ENCODE measurements at places on chromosomes 12 and 14.

DNA sequence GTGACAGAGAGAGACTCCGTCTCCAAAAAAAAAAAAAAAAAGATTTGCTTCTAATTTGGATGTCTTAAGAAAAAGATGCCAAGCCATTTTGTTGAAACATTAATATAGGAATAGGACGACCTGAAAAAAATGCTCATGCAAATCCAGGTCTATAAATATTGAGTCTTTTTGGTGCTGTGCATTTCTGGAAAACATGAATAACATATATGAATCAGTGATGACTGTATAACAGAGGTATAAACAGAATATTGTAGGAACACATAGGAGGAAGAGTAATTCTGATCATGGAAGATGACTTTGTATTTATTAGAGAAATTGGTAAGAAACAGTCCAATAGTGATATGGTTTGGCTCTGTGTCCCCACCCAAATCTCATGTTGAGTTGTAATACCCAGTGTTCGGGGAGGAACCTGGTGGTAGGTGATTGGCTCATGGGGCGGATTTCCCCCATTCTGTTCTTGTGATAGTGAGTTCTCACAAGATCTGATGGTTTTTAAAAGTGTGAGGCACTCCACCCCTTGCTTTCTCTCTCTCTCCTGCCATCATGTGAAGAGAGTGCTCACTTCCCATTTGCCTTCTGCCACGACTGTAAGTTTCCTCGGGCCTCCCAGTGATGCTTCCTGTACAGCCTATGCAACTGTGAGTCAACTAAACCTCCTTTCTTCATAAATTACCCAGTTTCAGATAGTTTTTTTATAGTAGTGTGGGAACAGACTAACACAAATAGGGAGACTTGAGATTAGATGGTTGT is 3.0 kb upstream of the SRSF5 start:
- no peak for DNase-seq

- DNase-seq: no peak
These were observed 8.6 kb downstream of the PDE3A start for GRCh38 chr12:20376984-20377383.

DNA sequence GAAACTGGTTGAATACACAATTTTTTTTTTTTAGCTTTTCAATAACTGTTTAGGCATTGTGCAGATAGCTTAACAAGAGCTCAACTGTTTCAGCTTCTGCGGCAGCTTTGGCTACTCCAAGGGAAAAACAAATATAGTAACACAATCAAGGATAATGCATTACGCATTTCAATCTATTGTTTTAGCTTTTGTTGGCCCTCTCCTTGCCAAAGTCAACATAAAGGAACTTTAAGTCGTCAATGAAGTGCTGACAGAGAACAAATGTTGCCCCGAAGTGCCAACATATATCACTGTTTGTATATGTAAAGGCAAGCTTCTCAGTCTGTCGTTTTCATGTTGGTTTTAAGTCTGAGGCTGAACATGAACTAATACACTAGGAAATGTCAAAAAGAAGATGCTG is 1087.4 kb upstream of the FLRT2 start:
- DNase-seq: no peak

GRCh38 chr12:128612150-128612850 is 211.5 kb downstream of the SLC15A4 start:
- DNase-seq: no peak

- DNase-seq: no peak
These were observed 3.4 kb downstream of the AQP5 start for GRCh38 chr12:49964849-49965624.

- no peak for DNase-seq
These were observed 29.0 kb upstream of the AMN start for GRCh38 chr14:102893452-102893851.

DNA sequence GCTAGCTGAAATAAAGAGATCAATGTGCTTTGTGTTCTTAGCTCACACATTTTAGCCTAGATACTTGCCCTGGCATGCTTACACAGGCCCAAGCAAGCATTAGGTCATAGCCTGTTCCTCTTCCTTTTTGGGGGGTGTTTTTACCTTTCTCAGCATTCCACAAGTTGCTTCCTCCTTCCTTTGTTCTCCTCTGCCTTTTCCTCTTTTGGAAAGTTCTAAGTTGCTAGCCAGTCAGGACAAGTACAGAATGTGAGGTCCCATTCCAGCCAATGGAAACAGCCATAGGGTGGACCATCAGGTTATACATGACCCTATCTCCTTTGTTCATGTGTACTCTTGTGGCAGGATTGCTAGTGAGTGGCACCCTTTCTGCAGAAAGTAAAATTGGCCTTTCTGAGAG is 154.9 kb downstream of the RASSF9 start:
- no peak for DNase-seq
